ENCODE measurements at places on chromosomes 2 and 18. TPM values are rescaled to one million over a fixed set of nuclear protein-coding genes. Genes with fewer than 3 reads are reported as not detected.
A peak's percentile ranks its signal among the peaks of the same experiment; 100 is the strongest.

Gene CD226
- polyA plus RNA-seq = 4.1 TPM

Gene ARHGAP15
- 55.8 TPM for polyA plus RNA-seq

Gene PROKR1
- 0.07 TPM for polyA plus RNA-seq

Gene KANSL3
- polyA plus RNA-seq = 27.2 TPM

Gene UGT1A3
- polyA plus RNA-seq = not detected

Gene NCKAP5
- polyA plus RNA-seq = 1.9 TPM

Gene CNGA3
- 0.05 TPM for polyA plus RNA-seq

Gene ALPI
- 0.34 TPM for polyA plus RNA-seq

Gene UPP2
- polyA plus RNA-seq = 0.50 TPM

GRCh38 chr18:23587220-23587642 lies 925 bp upstream of the NPC1 start:
- DNase-seq = no peak
- H3K27me3 ChIP-seq = peaks cover 7% of the 10 kb centered on the region
- H3K4me1 ChIP-seq = peaks cover 20% of the 10 kb centered on the region

GRCh38 chr2:1907849-1908533 lies 163.7 kb upstream of the PXDN start:
- H3K27me3 ChIP-seq = no peaks in the 10 kb centered on the region
- no peaks in the 10 kb centered on the region for H3K4me1 ChIP-seq
- no peak overlapping the region for H3K27ac ChIP-seq
- no peaks in the 10 kb centered on the region for H3K36me3 ChIP-seq
- no peak for DNase-seq

DNA sequence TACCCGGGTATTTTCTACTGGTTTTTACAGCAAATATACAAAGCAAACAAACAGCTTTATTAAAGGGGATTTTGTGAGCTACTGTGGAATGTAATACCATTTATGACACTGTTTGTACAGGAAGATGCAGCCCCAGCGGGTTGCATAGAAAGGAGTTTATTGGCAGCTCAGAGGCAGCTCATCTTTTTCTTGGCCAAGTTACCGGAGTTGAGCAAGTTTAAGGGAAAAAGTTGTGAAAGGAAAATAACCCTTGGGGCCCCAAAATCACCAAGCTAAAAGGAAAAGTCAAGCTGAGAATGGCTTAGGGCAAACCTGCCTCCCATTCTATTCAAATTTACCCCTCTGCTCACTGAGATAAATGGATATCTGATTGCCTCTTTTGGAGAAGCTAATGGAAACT lies 60.8 kb downstream of the MOB4 start:
- no peak overlapping the region for H3K27ac ChIP-seq

- no peak for DNase-seq
- H3K27me3 ChIP-seq = no peaks in the 10 kb centered on the region
- H3K4me3 ChIP-seq = no peak overlapping the region
- H3K36me3 ChIP-seq = no peaks in the 10 kb centered on the region
Measured at GRCh38 chr2:129771418-129772189, 207.9 kb upstream of the RAB6C start.

DNA sequence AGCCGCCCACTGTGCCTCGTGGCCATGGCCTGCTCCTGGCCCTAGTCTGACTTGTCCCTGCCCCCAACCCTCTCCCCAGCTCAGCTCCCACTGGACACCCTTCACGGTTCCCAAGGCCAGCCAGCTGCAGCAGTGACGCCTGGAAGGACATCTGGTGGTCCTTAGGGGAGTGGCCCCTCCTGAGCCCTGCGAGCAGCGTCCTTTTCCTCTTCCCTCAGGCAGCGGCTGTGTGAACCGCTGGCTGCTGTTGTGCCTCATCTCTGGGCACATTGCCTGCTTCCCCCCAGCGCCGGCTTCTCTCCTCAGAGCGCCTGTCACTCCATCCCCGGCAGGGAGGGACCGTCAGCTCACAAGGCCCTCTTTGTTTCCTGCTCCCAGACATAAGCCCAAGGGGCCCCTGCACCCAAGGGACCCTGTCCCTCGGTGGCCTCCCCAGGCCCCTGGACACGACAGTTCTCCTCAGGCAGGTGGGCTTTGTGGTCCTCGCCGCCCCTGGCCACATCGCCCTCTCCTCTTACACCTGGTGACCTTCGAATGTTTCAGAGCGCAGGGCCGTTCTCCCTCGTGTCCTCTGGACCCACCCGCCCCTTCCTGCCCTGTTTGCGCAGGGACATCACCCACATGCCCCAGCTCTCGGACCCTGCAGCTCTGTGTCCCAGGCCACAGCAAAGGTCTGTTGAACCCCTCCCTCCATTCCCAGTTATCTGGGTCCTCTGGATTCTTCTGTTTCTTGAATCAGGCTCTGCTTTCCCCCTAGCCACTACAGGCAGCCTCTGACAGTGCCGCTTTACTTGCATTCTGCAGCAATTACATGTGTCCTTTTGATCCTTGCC lies 35.8 kb downstream of the ANO7 start:
- peaks cover 6% of the 10 kb centered on the region for H3K4me1 ChIP-seq
- no peak overlapping the region for H3K4me3 ChIP-seq
- H3K36me3 ChIP-seq = peaks cover 29% of the 10 kb centered on the region
- H3K27me3 ChIP-seq = peaks cover 16% of the 10 kb centered on the region
- DNase-seq = no peak

GRCh38 chr2:209974576-209974975 lies 27.9 kb upstream of the RPE start:
- no peaks in the 10 kb centered on the region for H3K27me3 ChIP-seq
- H3K4me3 ChIP-seq = no peak overlapping the region
- no peaks in the 10 kb centered on the region for H3K4me1 ChIP-seq
- no peak for DNase-seq

GRCh38 chr2:200631287-200631686 lies 45.5 kb downstream of the AOX1 start:
- H3K27me3 ChIP-seq = no peaks in the 10 kb centered on the region
- H3K4me1 ChIP-seq = no peaks in the 10 kb centered on the region
- H3K27ac ChIP-seq = no peak overlapping the region

- H3K27ac ChIP-seq = no peak overlapping the region
- H3K4me1 ChIP-seq = peaks cover 13% of the 10 kb centered on the region
- no peak for DNase-seq
Measured at GRCh38 chr2:12131975-12132374, 385.5 kb downstream of the LPIN1 start.

- no peaks in the 10 kb centered on the region for H3K36me3 ChIP-seq
- H3K4me3 ChIP-seq = no peak overlapping the region
- no peak for DNase-seq
- no peak overlapping the region for H3K27ac ChIP-seq
Measured at GRCh38 chr2:157305723-157306110, 19.9 kb downstream of the ERMN start.

GRCh38 chr2:19569300-19569791 lies 210.9 kb upstream of the OSR1 start:
- DNase-seq = no peak
- H3K27ac ChIP-seq = no peak overlapping the region
- H3K36me3 ChIP-seq = no peaks in the 10 kb centered on the region
- no peak overlapping the region for H3K4me3 ChIP-seq
- H3K27me3 ChIP-seq = no peaks in the 10 kb centered on the region

GRCh38 chr2:173119944-173120343 lies 44.3 kb downstream of the MAP3K20 start:
- no peak overlapping the region for H3K27ac ChIP-seq
- no peaks in the 10 kb centered on the region for H3K4me1 ChIP-seq
- DNase-seq = no peak
- no peak overlapping the region for H3K4me3 ChIP-seq

- no peak for DNase-seq
- peaks cover 24% of the 10 kb centered on the region for H3K36me3 ChIP-seq
- no peaks in the 10 kb centered on the region for H3K4me1 ChIP-seq
- H3K4me3 ChIP-seq = no peak overlapping the region
Measured at GRCh38 chr2:232581725-232582124, 31.2 kb downstream of the EIF4E2 start.

DNA sequence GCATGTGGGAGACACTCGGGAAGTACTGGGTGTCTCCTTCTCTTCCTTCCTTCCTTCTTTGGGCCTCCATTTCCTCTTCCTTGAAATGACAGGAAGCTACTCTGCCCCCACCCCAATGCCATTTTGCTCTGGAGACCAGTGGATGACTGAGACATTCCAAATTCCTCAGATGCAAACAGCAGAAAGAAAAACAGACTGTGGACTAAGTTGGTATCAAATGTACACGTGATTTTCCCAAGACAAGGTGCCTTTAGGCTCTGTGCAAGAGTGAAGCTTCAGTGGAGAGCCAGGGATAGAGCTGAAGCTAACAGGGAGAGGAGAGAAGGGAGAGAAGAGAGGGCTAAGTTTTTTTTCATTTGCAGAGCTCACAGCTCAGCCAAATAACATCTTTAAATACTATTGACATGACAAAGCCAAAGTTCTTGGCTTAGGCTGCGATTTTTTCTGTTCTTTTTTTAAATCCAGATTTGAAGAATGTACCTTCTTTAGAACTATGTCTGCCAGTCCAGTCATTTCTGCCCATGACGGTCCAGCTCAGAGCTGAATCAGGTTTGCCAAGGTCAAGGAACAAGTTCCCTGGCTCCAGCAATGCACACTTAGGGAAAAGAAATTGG lies 84.5 kb upstream of the LCLAT1 start:
- H3K36me3 ChIP-seq = no peaks in the 10 kb centered on the region
- H3K27ac ChIP-seq = no peak overlapping the region

DNA sequence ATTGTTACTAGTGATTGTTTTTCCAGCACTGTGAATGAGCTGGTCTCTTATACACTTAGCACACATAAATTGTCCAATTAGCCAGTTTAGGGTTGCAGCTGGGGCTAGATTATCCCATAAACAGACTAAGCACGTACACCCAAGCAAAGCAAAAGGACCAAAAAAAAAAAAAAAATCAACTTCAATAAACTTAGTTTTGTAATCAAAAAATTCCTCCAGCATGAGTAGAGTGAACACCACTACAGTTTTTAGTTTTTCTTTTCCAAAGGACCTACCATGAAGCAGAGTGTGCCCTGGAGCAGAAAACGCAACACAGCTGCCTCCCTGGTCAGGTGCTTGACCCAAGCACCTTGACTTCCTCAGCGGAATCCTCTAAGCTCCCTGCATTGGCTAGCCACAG lies 249.4 kb upstream of the SLC14A2 start:
- no peak overlapping the region for H3K27ac ChIP-seq
- H3K4me1 ChIP-seq = no peaks in the 10 kb centered on the region
- no peaks in the 10 kb centered on the region for H3K27me3 ChIP-seq
- no peaks in the 10 kb centered on the region for H3K36me3 ChIP-seq

DNA sequence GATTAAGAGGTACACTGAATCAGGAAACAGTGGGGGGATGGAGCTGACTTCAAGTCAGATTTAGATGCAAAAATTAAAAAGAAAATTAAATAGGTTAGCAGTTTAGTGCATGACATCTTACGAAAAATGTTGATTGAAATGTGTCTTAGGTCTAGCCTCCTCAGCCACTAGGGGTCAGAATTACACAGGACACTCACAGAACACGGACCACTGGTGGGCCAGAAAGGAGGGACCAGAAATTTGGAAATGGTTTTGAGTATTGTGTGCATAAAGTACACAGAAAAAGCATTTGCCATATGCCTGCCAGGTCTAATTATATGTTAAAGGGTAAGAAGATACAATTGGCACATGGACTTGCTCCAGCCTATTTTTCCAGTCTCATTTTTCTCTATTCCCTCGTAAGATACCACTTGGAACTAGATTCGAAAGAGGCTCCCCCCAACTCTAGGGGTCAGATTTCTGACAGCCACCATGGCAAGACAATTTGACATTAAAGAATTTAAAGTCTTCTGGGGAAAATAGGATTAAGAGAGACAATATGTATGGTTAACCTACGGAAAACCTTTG lies 550.2 kb upstream of the SETBP1 start:
- no peaks in the 10 kb centered on the region for H3K4me1 ChIP-seq
- no peaks in the 10 kb centered on the region for H3K36me3 ChIP-seq
- DNase-seq = peak; percentile 50
- no peak overlapping the region for H3K4me3 ChIP-seq
- H3K27me3 ChIP-seq = no peaks in the 10 kb centered on the region

GRCh38 chr2:158988501-158988900 lies 20.1 kb downstream of the TANC1 start:
- H3K27me3 ChIP-seq = no peaks in the 10 kb centered on the region
- H3K4me1 ChIP-seq = peaks cover 8% of the 10 kb centered on the region
- no peak overlapping the region for H3K4me3 ChIP-seq
- no peak overlapping the region for H3K27ac ChIP-seq
- H3K36me3 ChIP-seq = no peaks in the 10 kb centered on the region

- no peak overlapping the region for H3K27ac ChIP-seq
- no peaks in the 10 kb centered on the region for H3K36me3 ChIP-seq
- no peaks in the 10 kb centered on the region for H3K27me3 ChIP-seq
Measured at GRCh38 chr18:8656232-8656631, 47.0 kb downstream of the RAB12 start.

GRCh38 chr2:99404797-99405669 lies 67.8 kb downstream of the EIF5B start:
- peaks cover 48% of the 10 kb centered on the region for H3K36me3 ChIP-seq
- no peak for DNase-seq
- no peaks in the 10 kb centered on the region for H3K27me3 ChIP-seq
- no peak overlapping the region for H3K27ac ChIP-seq

DNA sequence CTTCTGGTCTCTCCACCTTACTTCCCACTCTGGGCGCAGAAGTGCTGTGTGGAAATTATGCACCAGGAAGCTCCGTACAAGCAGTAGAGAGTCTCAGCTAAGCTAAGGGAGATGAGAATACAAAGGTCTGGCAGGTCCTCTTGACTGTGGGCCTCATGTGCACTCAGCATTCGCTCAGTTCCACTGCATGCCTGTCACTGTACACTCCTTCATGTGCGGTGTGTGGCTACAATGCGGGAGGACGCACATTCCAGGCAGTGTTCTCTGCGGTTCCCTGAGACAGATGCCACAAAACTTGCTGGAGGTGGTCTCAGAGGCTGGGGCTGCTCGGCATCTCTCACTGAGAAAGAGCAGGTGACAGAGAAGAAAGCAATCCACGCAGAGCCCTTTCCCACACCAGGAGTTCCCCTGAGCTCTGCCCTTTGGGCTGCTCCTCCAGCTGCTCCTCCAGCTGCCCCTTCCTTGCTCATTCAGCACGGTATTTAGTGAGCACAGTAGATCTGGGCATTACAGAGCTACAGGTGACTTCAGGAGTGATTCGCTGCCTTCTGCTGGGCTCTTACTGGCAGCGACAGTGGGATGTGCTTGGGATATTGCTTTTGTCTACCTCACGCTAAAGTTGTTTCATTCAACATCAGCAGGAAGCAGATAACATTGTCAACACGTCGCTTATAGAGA lies 176.6 kb downstream of the SH3RF3 start:
- H3K36me3 ChIP-seq = no peaks in the 10 kb centered on the region
- no peaks in the 10 kb centered on the region for H3K4me1 ChIP-seq
- H3K27me3 ChIP-seq = no peaks in the 10 kb centered on the region
- no peak for DNase-seq

DNA sequence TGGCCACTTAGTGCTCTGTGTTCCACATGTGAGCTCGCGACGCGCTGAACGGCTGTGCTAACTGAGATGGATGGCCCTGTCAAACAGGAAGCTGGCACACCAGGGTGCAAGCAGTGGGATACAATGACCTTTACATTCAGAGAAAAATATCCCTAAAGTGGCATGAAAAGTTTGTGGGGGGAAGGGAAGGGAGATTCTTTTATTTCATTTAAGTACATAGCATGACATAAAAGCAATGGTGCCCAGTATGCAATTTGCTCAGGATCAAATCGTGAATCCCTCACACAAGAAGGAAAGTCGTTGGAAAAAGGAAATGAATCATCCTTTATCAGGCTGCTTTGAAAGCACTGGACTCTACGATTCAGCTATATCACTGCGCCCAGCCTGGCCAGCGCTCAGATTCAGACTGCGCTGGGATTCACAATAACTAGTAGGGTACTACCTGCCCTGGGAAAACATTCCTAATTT lies 26.0 kb downstream of the SATB2 start:
- H3K4me1 ChIP-seq = no peaks in the 10 kb centered on the region
- no peak overlapping the region for H3K27ac ChIP-seq
- no peak overlapping the region for H3K4me3 ChIP-seq
- DNase-seq = no peak
- H3K36me3 ChIP-seq = no peaks in the 10 kb centered on the region

- H3K4me1 ChIP-seq = no peaks in the 10 kb centered on the region
- DNase-seq = no peak
- no peaks in the 10 kb centered on the region for H3K36me3 ChIP-seq
- no peaks in the 10 kb centered on the region for H3K27me3 ChIP-seq
- H3K27ac ChIP-seq = no peak overlapping the region
Measured at GRCh38 chr2:164691346-164691887, 70.1 kb upstream of the GRB14 start.
